ENCODE measurements at places on chromosomes 3 and 15.
A peak's percentile ranks its signal among the peaks of the same experiment; 100 is the strongest.

DNA sequence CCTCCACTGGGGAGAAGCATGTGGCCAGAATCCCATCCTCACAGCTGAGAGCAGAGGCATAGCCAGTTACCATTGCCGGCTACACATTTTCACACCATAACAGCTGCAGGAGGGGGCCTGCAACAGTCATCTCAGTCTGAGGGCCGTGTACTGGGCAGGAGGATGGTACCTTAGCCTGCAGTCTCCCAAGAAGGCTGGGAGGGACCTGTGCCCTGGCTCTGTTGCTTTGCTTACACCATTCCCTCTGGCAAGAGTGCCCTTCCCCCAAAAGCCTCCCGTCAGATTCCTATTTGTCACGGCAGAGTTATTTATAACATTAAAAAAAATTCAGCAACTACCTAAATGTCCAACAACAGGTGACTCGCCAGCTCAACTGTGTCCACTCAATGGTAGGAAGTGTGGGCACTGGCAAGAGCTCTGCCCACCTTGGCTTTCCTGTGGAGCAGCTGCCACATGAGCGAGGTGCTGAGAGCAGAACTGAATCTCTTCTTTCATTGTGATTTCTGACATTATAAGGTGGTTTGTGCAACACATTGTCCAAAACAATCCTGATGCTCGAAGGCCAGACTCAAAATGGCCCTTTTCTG lies 4.4 kb downstream of the CAMKV start:
- peak; percentile 34 for DNase-seq

GRCh38 chr3:15804553-15805095 lies 6.8 kb upstream of the ANKRD28 start:
- no peak for DNase-seq

- no peak for DNase-seq
Observed at GRCh38 chr3:152386208-152386607, 117.5 kb downstream of the MBNL1 start.

- no peak for DNase-seq
Observed at GRCh38 chr15:84909782-84910181, 25.3 kb downstream of the SLC28A1 start.

DNA sequence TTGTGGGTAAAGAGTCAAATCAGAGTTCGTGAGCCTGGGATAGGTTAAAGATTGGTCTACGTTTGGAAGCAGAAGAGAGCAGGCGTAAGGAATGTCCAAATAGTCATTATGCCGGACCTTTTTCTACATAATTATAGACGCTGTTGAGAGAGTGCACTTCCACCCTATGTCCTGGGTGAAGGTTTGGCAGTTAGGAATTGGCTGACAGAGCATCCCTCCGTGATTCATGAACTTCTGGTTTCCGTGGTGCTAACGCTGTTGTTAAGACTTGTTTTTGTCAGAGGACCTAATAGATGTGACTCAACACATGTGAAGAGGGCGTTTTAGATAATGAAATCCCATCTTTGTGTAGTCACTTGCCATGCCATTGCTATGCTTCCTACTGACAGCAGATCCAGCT lies 1.1 kb downstream of the EAF1 start:
- DNase-seq = no peak

DNA sequence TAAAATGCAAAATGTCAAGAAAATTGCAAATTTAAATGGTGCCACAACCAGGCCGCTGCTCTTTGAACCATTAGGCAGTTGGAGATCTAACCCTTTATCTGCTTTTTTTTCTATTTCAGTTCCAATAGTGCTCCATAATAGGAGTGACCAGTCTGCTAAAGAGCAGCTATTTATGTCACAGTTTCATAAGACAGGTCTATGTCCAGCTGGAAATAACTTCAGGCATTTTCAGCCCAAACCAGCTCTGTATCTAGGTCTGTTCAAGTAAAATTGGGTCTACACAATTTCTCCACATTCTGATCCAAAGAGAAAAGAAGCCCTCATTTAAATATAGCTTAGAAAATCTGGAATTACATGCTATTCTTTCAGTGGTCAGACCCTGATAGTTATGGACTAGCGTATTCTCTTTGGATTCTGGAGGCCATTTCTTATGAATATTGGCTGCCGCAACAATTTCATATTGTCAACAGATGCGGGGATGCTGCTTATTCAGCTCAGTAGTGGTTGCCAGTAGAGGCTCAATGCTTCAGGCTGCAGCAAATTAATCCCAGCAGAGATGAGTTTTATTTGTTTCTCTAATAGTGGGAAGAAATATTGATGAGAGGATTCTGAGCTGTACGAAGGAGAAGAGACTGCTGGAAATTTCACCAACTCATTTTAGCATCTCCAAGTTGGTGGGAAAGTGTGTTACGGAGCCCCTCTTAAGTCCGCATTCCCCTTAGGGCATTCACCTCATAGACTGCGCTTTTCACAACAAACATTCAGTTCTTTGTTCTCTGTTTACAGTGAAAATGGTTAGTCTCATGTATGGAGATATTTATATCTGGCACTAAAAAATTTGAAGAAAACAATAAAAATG lies 887.0 kb downstream of the ROBO1 start:
- no peak for DNase-seq

DNA sequence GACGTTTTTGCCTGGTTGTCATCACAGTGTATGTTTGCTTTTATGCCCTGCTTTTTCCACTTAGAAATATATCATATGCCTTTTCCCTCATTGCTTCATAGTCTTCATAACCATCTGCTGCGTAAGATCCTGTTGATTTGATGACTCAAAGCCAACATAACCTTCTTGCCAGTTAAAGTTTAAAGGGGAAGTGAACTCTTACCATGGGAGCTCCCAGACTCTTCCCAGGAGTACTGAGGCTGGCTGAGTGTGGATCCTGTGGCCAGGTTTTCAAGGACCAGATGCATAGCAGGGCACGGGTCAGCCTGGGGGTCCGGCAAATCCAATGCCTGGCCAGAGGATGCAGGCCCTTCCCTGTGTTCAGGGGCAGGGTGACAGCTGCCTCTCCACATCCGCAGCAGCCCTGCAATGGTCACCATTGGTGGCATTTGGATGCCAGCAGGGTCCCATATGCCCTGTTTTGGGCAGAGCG lies 42.0 kb upstream of the SACM1L start:
- no peak for DNase-seq

DNA sequence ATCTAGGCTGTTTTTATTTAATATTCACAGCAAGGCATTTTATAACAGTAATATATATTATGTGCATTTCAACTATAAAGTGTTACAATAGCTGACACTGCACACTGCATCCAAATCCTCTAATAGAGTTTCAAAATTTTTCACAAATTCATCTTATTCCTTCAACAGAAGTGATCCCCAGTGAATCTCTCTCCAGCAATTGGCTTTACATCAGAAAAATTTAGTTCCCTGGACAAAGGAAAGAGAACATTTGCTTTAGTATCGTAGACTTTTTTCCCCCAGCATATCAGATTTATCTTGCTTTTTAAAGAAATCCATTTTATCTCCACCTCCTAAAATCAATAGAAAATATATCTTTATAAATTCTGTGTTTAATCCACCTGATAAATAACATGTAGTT lies 868.6 kb downstream of the TBL1XR1 start:
- DNase-seq = no peak

DNA sequence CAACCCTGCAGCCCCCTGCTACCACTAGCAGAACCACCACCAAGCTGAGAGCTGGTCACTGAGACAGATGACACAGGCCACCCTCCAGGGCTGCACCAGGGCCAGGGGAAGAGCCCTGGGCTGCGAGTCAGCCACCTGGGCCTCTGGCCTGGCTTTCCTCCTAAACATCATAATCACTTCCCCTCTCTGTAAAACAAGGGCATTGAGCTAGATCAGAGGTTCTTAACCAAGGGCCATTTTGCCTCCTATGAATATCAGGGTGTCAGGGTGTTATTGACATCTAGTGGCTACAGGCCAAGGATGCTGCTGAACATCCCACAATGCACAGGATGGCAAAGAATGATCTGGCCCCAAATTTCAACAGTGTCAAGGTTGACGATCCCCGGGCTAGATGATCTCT lies 25.2 kb downstream of the TLE3 start:
- no peak for DNase-seq

GRCh38 chr3:117936159-117936558 lies 1098.5 kb downstream of the IGSF11 start:
- no peak for DNase-seq

- no peak for DNase-seq
Observed at GRCh38 chr3:128505771-128506170, 12.8 kb upstream of the GATA2 start.

DNA sequence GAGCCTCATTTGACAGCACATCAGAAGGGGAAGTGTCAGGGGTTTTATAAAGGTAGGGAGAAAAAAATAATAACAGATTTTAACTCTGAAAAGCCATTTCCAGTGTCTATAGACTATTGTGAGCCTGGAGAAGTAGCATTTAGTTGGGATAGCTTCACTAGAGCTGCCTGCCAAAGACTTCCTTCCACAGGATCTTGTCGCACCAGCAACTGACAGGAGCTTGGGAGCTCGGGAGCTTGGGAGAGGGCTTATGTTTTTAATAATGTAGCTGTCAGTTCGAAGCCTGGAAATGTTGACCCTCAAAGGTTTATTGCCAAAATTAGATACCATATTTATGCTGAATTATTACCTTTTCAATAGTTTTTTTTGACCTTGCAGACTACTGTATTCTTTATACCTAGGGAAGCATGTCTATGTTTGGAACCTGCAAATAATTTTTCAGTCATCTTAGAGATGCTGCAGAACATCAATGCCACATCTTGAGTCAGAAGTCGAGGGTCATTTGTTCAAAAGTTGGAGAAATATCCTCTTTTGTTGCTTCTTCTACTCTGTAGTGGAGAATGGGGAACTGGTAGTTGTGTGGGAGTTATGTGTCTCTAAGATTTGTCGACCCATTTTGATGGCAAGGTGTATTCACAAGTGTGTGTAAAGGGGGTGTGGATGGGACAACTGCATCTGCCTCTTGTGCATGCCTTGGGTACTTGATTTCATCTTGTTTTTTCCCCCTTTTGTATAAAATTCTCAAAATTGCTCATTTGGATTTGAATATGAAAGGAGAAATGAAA lies 41.7 kb downstream of the ARPP21 start:
- no peak for DNase-seq

DNA sequence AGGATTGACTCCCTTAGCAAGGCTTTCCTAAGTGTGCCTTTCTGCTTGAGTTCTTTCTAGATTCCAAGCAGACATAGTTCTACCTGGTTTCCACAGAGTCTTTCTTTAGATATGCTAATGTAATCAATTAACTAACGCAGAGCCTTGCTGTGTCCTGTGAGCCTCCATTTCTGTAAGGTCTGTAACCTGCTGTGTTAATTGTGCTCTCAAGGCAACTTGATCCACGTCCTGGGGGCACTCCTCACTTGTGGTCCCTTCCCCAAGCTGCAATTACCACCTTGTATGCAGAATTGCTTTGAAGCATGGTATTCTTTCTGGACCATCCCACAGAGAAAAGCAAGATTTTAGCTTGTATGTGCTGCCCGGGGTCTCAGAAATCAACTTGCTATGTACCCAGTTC lies 29.5 kb upstream of the THSD4 start:
- DNase-seq = no peak

DNA sequence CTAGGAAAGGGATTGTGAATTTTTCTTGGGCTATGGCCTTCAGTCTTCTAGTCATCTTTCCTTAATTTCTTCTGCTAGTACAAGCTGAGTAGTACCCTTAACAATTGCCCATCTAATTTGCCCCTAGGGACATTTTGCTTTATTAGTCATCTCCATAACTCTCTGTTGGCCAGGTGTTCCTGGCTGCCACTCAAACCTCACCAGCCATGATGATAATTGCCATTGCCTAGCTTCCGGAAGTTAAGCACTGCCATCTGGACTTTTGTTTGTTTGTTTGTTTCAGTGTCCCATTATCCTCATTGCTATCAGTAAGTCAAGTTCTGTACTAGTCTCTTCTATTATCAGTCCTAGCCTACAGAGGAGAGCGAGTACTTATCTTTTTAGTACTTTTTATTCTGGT lies 36.6 kb upstream of the UBL7 start:
- no peak for DNase-seq

Measured in posterior cingulate gyrus (tissue), 11 donors.